ENCODE measurements at places on chromosomes 6 and 20. TPM values are rescaled to one million over a fixed set of nuclear protein-coding genes. Genes with fewer than 3 reads are reported as not detected.

DNA sequence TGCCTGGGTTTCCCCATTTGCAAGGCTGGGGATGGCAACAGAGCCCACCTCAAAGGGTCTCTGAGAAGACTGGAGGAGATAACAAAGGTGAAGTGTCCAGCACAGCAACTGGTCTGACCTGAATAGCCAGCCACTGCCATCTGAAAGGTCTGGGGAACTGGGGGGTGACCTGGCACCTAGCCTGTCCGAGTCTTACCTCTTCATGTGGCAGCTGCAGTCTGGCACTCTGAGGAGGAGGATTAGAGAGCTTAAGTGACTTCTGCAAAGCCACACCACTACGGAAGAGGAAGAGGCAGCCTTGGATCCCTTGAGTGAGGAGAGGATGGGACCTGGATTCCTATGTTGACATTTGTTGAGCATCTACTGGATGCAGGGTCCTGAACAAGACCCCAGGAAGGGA, 22.2 kb downstream of the C20orf203 start:
- DNase-seq: peak; percentile 45

- peak; percentile 61 for DNase-seq
These were observed 472 bp upstream of the PAQR8 start for GRCh38 chr6:52361414-52361944.

DNA sequence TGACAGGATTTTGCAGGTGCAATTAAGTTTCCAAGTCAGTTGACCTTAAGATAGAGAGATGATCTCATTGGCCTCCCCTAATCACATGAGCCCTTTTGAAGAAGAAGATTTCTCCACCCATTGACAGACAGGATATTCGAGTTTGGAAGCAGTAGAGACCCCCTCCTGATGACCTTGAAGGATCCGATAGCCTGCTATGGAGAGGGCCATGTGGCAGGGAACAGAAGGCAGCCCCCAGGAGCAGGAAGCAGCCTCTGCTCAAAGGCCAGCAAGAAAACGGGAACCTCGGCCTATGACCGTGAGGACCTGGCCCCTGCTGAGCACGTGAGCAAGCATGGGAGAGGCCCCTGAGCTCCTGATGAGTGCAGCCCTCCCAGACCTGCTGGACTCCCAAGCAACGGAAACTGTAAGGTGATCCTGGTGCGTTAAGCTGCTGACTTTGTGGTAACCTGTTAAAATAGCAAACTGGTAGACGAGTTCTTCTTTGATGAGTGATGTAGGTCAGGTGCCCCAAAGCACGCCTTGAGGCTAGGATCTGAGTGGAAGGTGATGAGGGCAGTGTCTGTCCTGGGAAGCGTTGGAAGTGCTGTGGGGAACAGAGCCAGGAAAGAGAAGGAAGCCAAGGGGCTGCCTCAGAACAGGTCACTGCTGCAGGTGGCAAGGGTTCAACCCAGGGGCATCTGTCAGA, 18.5 kb upstream of the TUBB2A start:
- DNase-seq: no peak

DNA sequence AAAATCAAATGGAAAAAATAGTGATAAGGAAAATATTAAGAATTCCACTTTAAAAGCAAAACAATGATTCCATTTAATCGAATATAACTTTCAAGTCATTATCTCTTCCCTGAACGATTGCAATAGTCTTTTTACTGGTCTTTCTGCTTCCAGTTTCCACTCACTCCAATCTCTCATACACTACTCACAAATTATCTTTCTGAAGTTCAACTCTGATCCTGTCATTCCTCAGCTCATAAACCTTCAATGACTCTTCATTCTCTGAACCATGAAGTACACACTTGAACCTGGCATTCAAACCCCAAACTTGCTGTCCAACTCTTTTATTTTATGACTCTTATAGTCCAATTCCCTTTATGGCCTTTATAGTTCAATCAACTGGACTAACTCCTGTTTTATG, 304.1 kb upstream of the TCF21 start:
- no peak for DNase-seq

- DNase-seq: peak; percentile 35
These were observed 532.0 kb downstream of the BCKDHB start for GRCh38 chr6:80638213-80639055.

DNA sequence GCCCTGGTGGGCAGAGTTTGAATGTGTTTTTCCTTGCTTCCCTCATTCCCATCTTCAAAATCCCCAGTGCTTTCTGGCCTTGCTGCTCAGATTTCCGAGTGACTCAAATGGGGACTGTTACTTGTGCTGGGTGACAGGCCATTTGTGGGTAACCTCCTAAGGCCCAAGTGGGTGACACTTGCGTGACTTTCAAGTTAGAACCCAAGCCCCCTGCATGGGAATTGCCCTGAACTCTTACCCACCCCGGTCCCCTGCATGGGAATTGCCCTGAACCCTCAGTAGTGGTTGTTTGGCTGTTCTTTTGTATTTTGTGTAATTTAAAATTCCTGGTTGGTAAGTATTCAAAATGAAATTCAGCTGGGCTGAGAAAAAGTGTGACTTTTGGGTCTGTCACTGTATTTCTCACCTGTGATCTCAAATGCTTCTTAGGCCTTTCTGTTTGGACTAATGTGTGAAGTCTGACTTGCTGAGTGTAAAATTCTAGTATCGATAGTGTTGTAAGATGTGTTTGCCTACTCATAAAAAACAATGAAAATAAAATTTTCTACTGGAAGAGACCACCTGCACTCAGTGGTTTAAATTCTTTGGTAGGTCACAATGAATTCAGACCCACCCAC, 12.4 kb upstream of the RBM38 start:
- DNase-seq: no peak

GRCh38 chr20:29297411-29298270, 1959.8 kb upstream of the DEFB115 start:
- no peak for DNase-seq

DNA sequence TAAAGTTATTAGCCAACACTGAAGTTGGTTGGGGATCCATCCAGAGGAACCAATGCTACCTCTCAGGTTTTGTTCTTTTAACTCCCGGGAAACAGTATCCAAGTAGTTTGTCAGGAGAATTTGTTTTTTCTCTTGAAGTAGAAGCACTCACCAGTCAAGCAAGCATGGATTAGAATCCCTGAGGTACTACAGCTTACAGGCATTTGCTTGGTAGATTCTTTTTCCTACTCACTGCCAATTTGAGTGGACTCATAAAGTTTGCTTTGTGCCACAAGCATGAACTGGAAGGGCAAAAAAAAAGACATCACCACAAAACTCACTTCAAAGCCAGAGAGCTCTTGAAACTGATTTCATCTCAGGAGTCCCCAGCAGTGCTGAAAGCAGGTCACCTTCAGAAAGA, 167.4 kb downstream of the MBOAT1 start:
- no peak for DNase-seq

- DNase-seq: no peak
These were observed 74.0 kb downstream of the MDGA1 start for GRCh38 chr6:37623666-37624065.

DNA sequence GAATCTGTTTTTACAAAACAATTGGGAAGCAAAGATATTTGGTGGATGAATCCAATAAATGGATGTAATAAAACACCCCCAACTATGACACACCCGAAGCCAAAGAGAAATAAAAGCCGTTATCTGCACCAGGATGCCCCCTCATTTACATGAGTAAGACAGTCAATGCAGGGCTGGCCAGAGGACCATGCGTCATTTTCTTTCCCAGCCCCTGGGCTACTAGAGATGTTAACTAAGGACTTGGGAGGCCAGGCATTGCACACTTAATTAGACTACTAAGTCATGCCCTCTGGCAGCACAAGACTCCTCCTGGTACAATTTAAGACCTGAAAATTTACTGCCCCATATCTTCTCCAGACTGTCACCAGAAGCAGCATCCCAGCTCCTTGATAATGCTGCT, 3.2 kb downstream of the LEMD2 start:
- DNase-seq: no peak

GRCh38 chr6:35790683-35791082, 6.4 kb downstream of the CLPS start:
- DNase-seq: no peak

DNA sequence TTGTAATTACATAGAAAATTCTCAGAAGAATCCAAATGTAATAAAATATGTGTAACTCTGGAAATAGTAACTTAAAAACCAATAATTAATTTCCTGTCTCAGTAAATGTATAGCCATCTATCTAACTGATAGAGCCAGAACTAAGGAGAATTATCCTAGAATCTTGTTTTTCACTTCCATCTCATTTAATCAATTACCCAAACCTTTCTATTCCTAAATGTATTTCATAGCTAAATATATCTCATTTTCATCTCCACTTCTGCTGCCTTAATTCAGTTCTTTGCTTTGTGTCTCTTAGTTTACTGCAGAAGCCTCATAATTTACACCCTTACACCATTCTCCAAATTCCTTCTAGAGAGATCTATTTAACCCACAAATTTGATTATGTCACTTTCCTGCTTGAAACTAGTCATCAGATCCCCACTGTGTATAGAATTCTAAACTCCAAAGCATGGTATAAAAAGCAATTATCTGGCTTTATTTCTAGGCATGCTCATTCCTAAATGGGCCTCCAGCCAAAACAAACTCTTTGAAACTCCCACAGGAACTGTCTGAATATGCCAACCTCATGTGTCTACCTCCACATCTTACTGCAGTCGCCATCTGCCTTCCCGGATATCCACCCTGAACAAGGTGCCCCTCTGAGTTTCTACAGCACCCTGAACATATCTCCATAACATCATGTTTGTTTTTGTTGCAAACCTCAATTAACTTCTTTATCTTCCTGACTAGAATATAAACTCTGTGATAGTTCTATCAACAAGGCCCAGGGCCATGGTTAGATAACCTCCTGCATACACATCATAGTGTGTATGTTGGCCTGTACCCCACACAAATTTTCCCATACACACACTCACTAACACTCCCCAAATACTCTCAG, 70.5 kb upstream of the ADTRP start:
- DNase-seq: peak; percentile 38

GRCh38 chr6:30601436-30601814, 15.6 kb downstream of the PPP1R10 start:
- no peak for DNase-seq

DNA sequence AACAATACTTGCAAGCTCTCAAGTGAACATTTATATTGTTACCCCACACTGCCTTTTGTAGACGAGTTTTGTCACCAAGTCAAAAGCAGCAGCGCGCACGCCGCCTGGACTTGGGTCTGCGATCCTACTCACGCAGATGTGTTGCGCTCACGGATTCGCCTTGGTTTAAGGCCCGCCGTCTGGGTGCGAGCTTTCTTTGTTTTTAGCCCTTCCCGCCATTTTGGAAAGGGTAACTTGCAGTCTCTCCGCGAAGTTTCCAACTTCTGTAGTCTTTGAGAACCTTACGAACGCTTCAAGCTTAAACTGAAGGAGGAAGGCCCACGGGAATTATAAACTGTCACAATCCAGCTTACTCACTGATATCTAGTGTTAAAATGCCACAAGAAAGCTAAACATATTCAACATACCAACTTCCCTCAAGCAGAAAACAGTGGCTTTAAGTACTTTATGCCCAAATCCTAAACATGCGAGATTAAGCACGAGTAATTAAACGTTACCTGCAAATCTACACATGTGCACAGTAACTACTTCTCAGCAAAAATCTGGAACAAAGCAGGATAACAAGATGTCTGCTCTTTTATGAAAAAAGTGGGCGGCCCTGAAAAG, 80.4 kb upstream of the BTN3A2 start:
- peak; percentile 87 for DNase-seq

DNA sequence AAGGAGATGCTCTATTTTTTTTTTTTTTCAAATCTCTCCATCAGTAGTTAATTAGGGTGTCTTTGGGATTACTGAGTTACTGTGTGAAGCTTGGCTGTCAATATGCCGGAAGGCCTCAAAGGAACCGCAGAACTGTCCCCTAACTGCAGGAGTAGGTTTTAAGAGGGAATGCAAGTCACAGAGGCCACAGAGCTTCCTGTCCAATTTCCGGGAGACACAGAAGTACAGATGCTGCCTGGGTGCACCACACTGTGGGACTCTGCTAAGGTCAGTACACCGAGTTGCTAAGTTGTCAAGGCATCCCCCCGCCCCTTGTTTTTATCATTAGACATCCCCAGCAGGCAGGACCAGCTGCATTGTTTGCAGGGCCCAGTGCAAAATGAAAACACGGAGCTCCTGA, 120.2 kb upstream of the RAB32 start:
- DNase-seq: no peak

- no peak for DNase-seq
These were observed 200.5 kb downstream of the MYLK4 start for GRCh38 chr6:2550247-2550646.

DNA sequence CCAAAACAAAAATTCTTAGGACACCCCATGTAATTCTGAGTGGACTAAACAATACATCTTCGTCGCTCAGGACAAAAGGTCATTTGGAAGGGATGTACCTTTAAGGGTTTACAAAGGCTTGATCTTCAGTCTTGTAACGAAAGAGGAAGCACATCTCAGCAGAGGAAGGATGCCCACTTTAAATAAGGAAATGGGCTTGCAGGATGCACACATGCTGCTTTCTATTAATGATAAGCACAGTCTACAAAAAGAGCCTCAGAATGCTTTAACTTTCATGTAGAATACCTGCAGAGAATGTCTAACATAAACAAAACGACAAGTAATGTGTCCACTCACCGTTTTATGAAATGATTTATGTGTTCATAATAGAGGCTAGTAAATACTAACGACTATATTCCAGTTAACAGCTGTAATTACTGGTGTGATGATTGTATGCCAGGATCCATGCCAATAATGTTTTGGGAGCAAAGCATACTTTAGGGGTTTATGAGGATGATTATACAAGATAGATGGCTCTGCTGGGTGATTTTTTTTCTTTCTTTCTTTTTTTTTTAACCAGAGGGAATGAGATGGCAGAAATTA, 216.9 kb downstream of the GMDS start:
- no peak for DNase-seq

The AIF1 gene
- 10.9 TPM for total RNA-seq

The TRIM31 gene
- not detected for total RNA-seq

The ANKRD66 gene
- 0.31 TPM for total RNA-seq

The MYBL2 gene
- total RNA-seq: 7.7 TPM

The PRR18 gene
- 0.10 TPM for total RNA-seq

The FAM209B gene
- not detected for total RNA-seq
